Left colon (tissue), 2 donors: ENCODE measurements at places on chromosomes 12 and 14.

DNA sequence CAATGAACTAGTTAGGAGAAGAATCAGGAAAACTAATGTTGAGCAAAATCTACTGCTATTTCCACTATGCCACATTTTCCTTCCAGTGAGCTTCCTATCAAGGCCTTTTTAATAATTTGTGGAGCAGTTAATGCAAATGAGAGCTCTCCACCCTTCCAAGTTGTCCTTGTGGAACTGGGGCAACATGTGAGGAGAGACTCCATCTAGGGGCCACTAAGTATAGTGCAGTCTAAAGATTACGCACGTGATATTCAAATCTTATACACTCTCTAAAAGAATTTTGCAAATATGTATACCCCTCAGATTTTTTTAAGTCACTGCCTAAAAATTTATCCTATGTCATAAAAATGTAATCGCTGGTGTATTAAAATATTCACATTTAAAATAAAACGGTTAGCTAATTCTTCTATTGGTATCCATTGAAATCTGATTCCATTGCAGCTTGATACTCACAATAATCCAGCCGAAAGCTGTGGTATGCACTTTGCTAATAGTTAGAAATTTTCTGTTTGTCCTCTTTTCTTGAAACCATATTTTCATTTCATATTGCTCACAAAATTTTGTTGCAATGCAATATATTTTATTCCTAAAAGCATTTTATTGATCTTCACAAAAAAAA is 100.1 kb downstream of the PAH start:
- no peak for DNase-seq

DNA sequence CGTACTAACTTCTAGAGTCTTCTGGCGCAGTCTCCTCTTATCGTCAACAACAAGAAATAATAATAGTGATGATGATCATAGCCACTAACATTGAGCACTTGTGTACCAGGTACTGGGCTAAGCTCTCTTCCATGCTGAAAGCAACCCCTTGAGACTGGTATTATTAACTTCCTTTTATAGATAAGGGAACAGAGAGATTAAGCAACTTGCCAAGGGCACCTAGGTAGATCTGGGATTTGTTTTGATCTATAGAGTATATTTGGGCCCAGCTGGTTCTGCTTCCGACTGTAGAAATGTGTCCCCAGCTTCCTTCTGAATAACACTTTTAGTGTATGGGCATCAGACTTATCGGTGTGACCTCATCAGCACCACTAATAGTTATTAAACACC is 1.1 kb upstream of the ZNF219 start:
- no peak for DNase-seq

DNA sequence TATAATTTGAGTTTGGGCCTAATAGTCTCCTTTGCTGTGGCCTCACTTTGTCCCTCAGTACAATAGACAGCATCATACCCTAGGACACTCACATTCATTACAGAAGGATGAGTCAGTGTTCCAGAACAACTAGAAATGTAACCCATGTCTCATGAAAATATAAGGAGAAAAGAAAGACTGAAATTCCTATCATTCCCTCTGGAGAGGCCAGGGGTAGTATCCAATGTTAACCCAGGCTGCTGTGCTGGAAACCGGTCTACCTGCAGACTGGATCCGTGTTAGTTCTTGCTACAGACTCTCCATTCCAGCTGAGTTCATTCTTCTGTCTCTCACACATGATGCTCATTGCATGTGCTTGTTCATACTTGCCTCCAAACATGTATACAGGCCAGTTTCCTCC is 75.8 kb upstream of the HOXC13 start:
- DNase-seq, result no peak

GRCh38 chr14:47919334-47919846 is 244.0 kb upstream of the MDGA2 start:
- DNase-seq, result no peak

DNA sequence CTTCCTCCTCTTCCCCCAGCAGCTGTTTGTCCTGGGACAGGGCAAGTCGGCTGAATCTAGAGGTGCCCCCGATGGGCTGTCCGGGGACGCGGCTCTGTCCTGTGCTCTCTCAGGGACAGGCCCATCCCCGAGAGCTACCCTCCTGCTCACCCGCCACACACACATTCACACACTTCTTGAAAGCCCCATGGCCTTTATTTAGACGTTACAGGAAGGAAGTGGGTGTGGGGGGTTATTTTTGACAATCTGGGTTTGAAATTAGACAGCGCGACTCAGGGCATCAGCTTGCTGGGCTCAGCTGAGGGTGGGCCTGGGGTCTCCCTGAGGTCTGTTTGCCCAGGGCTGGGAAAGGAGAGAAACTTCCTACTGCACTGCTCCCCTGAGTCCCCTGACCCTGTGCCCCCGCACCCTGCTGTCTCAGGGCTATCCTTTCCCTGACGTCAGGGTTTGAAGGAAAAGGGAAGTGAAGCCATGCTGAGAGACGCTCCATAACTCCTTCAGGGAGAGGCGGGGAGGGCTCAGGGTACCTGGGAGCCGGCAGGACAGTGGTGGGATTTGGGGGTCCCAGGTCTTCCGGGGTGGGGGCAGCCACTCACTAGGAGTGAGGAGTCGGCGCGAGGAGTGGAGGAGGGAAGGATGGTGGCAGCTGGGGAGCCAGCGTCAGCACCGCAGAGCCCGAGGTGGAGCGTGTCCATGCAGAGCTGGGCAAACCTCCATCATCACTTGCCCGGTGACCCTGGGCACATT is 8.1 kb downstream of the PTPN6 start:
- peak; percentile 48 for DNase-seq
